Large intestine (tissue), 12 donors: ENCODE measurements at places on chromosomes 16 and 17. TPM values are rescaled to one million over a fixed set of nuclear protein-coding genes. Genes with fewer than 3 reads are reported as not detected.

- H3K4me1 ChIP-seq: no peaks in the 10 kb centered on the region
- peaks cover 9% of the 10 kb centered on the region for H3K27me3 ChIP-seq
- no peaks in the 10 kb centered on the region for H3K36me3 ChIP-seq
- no peak overlapping the region for H3K4me3 ChIP-seq
- H3K27ac ChIP-seq: no peak overlapping the region
Measured at GRCh38 chr16:86232496-86232895, 277.8 kb upstream of the FOXF1 start.

- no peaks in the 10 kb centered on the region for H3K36me3 ChIP-seq
- H3K27me3 ChIP-seq: peaks cover 15% of the 10 kb centered on the region
- DNase-seq: no peak
- H3K27ac ChIP-seq: no peak overlapping the region
Measured at GRCh38 chr16:22633799-22634198, 123.1 kb downstream of the NPIPB5 start.

DNA sequence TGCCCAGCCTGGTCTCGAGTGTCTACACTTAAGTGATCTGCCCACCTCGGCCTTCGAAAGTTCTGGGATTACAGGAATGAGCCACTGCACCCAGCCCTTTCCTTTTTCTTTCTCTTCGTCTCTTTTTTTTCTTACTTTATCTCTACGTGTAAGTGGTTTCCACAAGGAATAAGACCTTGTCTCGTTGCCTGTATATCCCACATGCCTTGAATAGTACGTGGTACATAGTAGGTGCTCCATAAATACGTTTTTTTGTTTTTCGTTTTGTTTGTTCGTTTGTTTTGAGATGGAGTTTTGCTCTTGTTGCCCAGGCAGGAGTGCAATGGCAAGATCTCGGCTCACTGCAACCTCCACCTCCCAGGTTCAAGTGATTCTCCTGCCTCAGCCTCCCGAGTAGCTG is 86.0 kb downstream of the YPEL2 start:
- H3K4me3 ChIP-seq: no peak overlapping the region
- peaks cover 4% of the 10 kb centered on the region for H3K4me1 ChIP-seq
- no peaks in the 10 kb centered on the region for H3K27me3 ChIP-seq
- no peaks in the 10 kb centered on the region for H3K36me3 ChIP-seq
- no peak overlapping the region for H3K27ac ChIP-seq

GRCh38 chr17:17849845-17850373 is 13.1 kb upstream of the SREBF1 start:
- H3K27me3 ChIP-seq: no peaks in the 10 kb centered on the region
- H3K36me3 ChIP-seq: peaks cover 20% of the 10 kb centered on the region
- H3K27ac ChIP-seq: no peak overlapping the region
- no peak for DNase-seq

GRCh38 chr16:72024862-72025382 is 16.4 kb downstream of the DHODH start:
- H3K27ac ChIP-seq: no peak overlapping the region
- H3K4me3 ChIP-seq: no peak overlapping the region

The TRIM47 gene
- 9.8 TPM for polyA plus RNA-seq

The MYH10 gene
- 73.6 TPM for polyA plus RNA-seq

- H3K36me3 ChIP-seq: peaks cover 14% of the 10 kb centered on the region
- peak overlapping the region; percentile 92 for H3K4me3 ChIP-seq
- H3K27me3 ChIP-seq: peaks cover 33% of the 10 kb centered on the region
- H3K4me1 ChIP-seq: peaks cover 25% of the 10 kb centered on the region
Measured at GRCh38 chr17:76071531-76072147, 678 bp downstream of the SRP68 start.

The PIRT gene
- polyA plus RNA-seq: 6.5 TPM

DNA sequence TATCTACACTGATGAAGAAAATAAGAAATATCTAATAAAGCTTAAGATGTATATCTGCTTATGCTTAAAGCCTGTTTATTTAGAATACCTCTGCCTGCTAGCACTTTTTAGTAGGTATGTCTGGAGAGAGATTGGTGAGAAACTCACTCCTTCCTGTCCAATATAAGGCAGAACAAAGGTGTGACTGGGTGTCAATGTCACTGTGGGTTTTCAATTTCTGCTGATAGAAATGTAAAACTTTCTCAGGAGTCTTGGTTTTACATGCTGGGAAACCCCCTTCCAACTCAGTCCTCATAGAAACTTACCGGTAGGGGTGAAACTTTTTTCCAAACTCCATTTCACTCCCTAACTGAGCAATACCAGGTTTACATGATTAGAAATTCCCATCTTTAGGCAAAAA is 17.8 kb upstream of the MPHOSPH6 start:
- no peak overlapping the region for H3K4me3 ChIP-seq
- no peaks in the 10 kb centered on the region for H3K4me1 ChIP-seq
- H3K27me3 ChIP-seq: no peaks in the 10 kb centered on the region
- no peak for DNase-seq

The ESRP2 gene
- 40.0 TPM for polyA plus RNA-seq

DNA sequence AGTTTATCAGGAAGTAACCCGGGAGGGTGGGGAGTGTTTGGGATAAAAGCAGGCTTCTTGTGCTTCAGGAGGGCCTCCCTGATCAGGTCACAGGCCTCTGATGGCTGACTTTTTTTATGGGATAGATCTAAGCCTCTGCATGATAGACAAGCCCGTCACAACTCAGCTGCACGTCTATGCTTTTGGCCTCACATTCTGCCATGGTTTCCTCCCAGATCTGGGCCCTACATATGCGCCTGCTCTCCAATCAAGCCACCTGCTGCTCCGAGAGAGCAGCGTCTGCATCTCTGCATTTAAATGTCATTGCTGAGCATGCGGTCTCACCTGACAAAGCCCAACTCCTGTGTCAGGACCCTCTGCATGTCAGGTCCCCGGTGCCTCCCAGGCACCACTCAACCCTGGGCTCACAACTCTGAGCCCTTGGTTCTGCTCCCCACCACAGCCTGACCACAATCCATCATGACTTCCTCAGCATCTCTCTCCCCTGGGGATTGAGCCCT is 45.3 kb upstream of the SREBF1 start:
- H3K36me3 ChIP-seq: peaks cover 62% of the 10 kb centered on the region
- H3K27ac ChIP-seq: no peak overlapping the region
- no peak for DNase-seq

The SYNGR3 gene
- 4.2 TPM for polyA plus RNA-seq

DNA sequence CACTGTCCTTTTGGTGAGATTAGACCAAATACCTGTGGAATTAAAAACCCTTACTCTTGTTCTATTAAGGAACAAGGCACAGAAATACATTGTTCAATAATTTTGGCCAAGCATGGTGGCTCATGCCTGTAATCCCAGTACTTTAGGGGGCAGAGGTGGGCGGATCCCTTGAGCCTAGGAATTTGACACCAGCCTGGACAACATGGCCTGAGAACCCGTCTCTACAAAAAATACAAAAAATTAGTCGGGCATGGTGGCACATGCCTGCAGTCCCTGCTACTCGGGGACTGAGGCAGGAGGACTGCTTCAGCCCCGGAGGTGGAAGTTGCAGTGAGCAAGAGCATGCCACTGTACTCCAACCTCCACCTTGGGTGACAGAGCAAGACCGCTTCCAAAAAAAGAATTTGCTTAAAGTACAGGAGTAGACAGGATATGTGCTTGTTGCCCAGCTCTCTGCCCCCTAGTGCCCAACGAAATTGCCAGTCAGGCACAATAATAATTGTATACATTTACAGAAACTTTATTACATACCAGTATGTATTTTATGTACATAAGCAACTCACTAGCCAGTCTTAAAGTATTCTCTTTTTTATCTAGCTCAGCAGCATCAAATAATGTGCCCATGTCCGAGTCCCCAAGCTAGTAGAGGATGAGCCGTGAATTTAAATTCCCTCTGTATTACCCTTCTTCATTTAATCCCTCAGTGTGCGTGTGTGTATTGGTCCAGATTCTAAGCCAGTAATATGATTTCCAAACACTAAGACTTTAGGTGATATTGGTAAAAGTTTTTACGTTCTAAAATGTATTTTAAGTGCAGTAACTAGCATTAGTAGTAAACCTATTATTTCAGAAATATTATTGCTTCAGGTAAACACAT is 1.4 kb downstream of the THUMPD1 start:
- DNase-seq: no peak
- H3K27ac ChIP-seq: peak overlapping the region; percentile 100
- peak overlapping the region; percentile 100 for H3K4me3 ChIP-seq
- peaks cover 26% of the 10 kb centered on the region for H3K36me3 ChIP-seq

DNA sequence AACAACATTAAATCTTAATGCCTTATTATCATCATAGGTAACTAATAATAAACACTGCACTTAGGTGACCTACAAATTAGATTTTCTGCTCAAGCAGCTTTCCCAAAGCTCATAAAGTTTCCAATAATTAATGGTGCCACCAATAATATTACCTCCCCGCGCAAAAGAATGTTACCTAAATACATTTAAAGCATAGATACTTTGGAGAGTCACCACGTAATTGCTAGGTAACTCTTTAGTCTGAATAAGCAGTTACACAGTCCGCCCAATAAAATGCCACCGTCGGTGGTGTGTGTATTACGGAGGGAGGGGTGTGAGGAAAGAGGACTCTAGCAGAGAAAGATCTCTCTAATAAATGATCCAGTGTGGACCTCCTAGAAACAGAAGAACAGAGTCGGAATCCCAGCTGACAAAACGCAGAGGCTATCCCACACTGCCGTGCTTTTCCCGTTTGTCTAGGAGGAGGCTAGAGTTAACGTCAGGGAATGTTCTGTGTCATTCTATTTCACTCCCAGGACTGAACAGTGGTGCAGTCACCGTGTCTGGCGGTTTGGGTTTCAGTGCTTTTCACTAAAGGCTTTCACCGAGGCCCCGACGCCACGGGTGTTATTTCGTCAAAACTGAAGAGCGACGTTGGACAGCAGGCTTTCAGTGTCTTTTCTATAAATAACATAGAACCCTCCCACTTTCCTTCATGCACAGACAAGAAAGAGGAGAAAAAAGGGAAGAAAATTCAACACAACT is 630 bp downstream of the RNFT1 start:
- H3K27ac ChIP-seq: peak overlapping the region; percentile 88
- no peaks in the 10 kb centered on the region for H3K27me3 ChIP-seq
- H3K4me1 ChIP-seq: peaks cover 8% of the 10 kb centered on the region

The CES5A gene
- polyA plus RNA-seq: not detected

DNA sequence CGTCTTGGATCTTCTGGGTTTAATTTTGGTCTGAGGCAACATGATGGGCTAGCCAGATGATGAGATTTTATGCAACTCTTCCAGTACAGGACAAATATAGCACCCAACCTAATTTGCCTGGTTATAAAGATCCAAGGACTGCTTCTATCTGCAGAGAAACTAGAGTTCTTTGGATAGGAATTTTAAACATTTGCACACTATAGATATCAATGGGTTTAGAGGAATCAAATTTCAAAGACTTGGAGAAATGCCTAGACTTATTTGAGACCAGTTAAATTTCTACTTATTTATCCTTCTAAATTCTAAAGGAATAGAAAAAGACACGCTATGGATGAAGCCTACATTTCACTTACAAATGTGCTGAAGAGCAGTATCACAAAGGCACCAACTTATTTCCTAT is 12.6 kb downstream of the PMFBP1 start:
- no peaks in the 10 kb centered on the region for H3K27me3 ChIP-seq
- H3K4me3 ChIP-seq: no peak overlapping the region
- no peak overlapping the region for H3K27ac ChIP-seq
- no peaks in the 10 kb centered on the region for H3K4me1 ChIP-seq
- H3K36me3 ChIP-seq: no peaks in the 10 kb centered on the region

The GAST gene
- polyA plus RNA-seq: 0.28 TPM

- H3K27me3 ChIP-seq: no peaks in the 10 kb centered on the region
- no peak overlapping the region for H3K27ac ChIP-seq
- H3K36me3 ChIP-seq: peaks cover 15% of the 10 kb centered on the region
- DNase-seq: no peak
Measured at GRCh38 chr17:80940171-80941123, 51.2 kb upstream of the CHMP6 start.

GRCh38 chr16:85615014-85615851 is 2.1 kb downstream of the GSE1 start:
- H3K27ac ChIP-seq: peak overlapping the region; percentile 98
- peaks cover 48% of the 10 kb centered on the region for H3K4me1 ChIP-seq
- peak; percentile 98 for DNase-seq
- no peaks in the 10 kb centered on the region for H3K27me3 ChIP-seq
- peaks cover 12% of the 10 kb centered on the region for H3K36me3 ChIP-seq

- peak overlapping the region; percentile 58 for H3K27ac ChIP-seq
- H3K4me3 ChIP-seq: no peak overlapping the region
- DNase-seq: peak; percentile 90
- H3K27me3 ChIP-seq: no peaks in the 10 kb centered on the region
Measured at GRCh38 chr16:84593825-84594724, 23.8 kb downstream of the COTL1 start.

DNA sequence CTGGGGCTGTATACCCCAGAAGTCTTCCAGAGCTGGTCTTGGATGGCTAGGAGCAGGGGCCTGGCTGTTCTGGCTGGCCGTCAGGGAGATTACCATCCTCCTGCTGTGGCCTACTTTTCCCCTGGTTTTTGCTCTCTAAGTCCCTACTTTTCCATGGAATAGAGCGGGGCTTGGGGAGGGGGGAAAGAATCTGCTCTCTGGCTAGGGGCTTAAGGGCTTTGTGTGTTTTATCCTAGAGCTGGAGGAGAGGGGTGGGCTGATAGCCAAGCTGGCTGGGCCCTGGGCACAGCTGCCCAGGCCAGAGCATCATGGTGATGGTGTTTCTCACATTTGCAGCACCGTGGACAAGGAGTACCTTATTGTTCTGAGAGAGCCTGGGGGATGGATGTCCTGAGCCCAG is 3.6 kb downstream of the NRN1L start:
- no peaks in the 10 kb centered on the region for H3K27me3 ChIP-seq
- no peak overlapping the region for H3K4me3 ChIP-seq
- DNase-seq: no peak
- H3K27ac ChIP-seq: no peak overlapping the region
- peaks cover 31% of the 10 kb centered on the region for H3K36me3 ChIP-seq

DNA sequence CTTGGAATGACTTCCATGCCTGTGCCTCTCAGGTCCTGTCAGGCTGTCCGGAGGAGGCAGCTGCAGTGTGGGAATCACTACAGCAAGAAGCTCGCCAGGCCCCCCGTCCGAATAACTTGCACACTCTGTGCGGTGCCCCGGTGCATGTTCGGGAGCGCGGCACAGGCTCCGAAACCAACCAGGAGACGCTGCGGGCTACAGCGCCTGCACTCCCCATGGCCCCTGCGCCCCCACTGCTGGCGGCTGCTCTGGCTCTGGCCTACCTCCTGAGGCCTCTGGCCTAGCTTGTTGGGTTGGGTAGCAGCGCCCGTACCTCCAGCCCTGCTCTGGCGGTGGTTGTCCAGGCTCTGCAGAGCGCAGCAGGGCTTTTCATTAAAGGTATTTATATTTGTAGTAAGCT is 1.3 kb downstream of the NRN1L start:
- peaks cover 55% of the 10 kb centered on the region for H3K36me3 ChIP-seq
- H3K4me3 ChIP-seq: no peak overlapping the region
